ENCODE measurements at places on chromosomes 7 and 10. TPM values are rescaled to one million over a fixed set of nuclear protein-coding genes. Genes with fewer than 3 reads are reported as not detected.
A peak's percentile ranks its signal among the peaks of the same experiment; 100 is the strongest.

- DNase-seq = no peak
- no peak overlapping the region for H3K4me3 ChIP-seq
- no peak overlapping the region for H3K27ac ChIP-seq
- no peaks in the 10 kb centered on the region for H3K4me1 ChIP-seq
- H3K27me3 ChIP-seq = no peaks in the 10 kb centered on the region
Observed at GRCh38 chr7:158470336-158470735, 117.3 kb downstream of the PTPRN2 start.

GRCh38 chr10:86048973-86049372, 317.6 kb downstream of the GRID1 start:
- H3K27me3 ChIP-seq = no peaks in the 10 kb centered on the region
- DNase-seq = no peak
- H3K4me1 ChIP-seq = no peaks in the 10 kb centered on the region
- no peak overlapping the region for H3K4me3 ChIP-seq

The METTL27 gene
- total RNA-seq = 8.7 TPM

DNA sequence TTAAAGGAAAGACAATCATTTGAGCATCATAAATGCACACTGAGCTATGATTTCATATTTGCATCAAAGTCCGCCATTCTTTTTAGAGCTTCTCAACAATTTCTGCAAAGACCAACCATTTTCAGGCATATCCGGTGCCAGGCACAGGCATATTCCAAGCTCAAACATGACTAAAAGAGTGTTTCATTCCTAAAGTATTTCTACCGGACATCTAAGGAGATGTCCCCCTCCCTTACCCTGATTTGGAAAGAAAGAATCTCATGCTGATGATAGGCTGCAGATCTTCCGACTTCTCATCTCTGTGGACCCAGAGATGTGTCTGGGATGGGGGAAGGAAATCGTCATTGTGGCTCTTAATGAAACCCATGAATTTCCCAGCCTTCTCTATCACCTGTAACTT, 600.5 kb upstream of the MGMT start:
- H3K27ac ChIP-seq = no peak overlapping the region
- no peaks in the 10 kb centered on the region for H3K27me3 ChIP-seq
- no peaks in the 10 kb centered on the region for H3K4me1 ChIP-seq
- H3K36me3 ChIP-seq = no peaks in the 10 kb centered on the region
- H3K4me3 ChIP-seq = no peak overlapping the region
- no peak for DNase-seq

DNA sequence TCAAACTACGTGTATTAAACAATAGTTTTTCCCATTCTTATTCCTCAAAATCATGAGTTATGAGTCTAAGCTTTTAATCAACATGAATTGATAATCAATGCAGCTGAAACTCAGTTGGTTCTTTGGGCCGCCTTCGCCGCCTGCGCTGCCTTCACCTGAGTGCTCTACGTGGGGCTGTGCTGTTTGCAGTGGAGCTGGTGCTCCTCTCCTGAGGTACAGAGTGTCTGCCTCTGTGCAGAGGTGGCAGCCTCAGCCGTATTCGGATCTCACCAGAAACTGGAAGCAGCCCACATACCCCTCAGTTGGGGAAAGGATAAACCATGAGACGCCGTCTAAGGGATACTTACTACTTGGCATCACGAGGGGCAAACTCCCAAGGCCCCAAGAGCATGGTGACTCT, 15.5 kb downstream of the NOM1 start:
- peaks cover 2% of the 10 kb centered on the region for H3K4me1 ChIP-seq
- peaks cover 69% of the 10 kb centered on the region for H3K36me3 ChIP-seq
- no peak for DNase-seq
- H3K4me3 ChIP-seq = no peak overlapping the region

DNA sequence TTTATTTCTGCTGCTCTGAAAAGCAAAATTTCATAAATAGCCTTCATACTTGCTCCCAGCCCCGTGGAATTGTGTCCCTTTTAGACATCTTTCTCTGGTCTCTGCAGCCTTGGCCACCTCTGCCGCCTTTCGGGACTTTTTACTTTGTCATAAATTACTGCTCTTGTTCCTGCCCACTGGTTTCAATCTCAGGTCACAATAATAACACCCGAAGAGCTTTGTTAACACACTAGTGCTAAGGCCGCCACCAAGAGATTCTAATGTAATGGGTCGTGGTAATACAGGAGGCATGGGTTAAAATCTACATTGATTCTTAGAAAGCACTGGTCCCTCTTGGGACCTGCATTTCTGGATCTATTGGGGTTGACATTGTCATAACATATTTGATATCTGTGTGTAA, 276.0 kb upstream of the VWC2 start:
- H3K27ac ChIP-seq = no peak overlapping the region
- no peak for DNase-seq
- H3K36me3 ChIP-seq = no peaks in the 10 kb centered on the region
- H3K27me3 ChIP-seq = no peaks in the 10 kb centered on the region

DNA sequence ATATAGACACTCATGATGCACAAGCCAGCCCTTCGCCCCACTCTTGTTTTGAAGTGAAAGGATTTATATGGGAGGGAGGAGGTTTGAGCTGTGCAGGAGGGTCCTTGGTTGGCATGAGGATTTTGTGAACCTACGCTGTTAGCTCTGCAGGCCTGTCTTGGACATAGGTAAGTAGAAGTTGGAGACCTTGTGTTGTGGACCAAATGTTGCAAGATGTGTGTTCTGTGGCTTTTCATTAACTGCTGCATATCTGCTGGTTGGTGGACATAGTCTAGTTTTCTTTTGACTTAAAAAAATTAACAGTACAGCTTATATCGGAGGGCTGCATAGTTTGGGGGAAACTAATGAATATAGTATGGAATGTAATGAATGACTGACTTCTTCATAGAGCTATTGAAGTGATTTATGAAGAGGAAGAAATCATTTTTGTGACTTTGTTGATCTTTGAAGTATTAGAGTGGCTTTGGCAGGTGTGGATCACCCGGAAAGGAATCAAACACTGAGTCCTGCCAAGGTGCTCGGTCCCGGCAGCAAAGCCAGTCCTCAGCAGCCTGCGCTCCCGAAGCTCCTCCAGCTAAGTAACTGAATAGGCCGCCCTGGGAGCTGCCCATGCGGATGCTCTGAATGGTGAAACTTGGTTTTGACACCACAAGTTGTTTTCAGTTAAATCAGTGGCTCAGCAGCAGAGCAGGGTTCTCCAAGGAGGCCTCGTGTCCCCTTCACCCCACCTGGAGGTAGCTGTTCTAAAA, 3.2 kb downstream of the MGMT start:
- H3K36me3 ChIP-seq = no peaks in the 10 kb centered on the region
- H3K27me3 ChIP-seq = no peaks in the 10 kb centered on the region
- no peak overlapping the region for H3K4me3 ChIP-seq
- H3K27ac ChIP-seq = no peak overlapping the region
- H3K4me1 ChIP-seq = peaks cover 7% of the 10 kb centered on the region

The ADCY1 gene
- 0.59 TPM for total RNA-seq

DNA sequence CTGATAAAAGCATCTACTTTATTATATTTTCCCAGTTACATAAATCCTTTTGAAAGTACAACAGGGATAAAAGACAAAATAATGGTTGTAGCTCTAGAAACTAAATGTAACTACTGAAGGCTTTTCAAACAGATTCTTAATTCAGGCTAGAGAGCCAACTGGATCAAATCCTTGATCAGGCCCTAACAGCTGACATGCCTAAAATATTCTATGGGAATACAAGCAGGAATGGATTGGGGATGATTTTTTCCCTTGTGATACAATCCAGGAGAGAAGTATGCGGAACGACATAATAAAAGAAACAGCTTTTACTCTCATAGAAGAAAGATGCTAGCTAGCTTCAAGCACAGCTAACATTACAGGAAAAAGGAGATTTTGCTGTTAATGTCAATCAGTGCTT, 49.0 kb downstream of the NT5C2 start:
- H3K36me3 ChIP-seq = peaks cover 13% of the 10 kb centered on the region
- no peak overlapping the region for H3K4me3 ChIP-seq
- no peaks in the 10 kb centered on the region for H3K27me3 ChIP-seq
- H3K4me1 ChIP-seq = peaks cover 25% of the 10 kb centered on the region

GRCh38 chr7:36128448-36129047, 24.5 kb upstream of the EEPD1 start:
- no peaks in the 10 kb centered on the region for H3K36me3 ChIP-seq
- H3K27ac ChIP-seq = peak overlapping the region; percentile 85
- peak overlapping the region; percentile 14 for H3K4me3 ChIP-seq
- H3K27me3 ChIP-seq = peaks cover 3% of the 10 kb centered on the region
- H3K4me1 ChIP-seq = peaks cover 13% of the 10 kb centered on the region

GRCh38 chr7:128456255-128456725, 612 bp downstream of the HILPDA start:
- H3K4me1 ChIP-seq = peaks cover 35% of the 10 kb centered on the region
- DNase-seq = no peak
- peak overlapping the region; percentile 96 for H3K27ac ChIP-seq
- H3K4me3 ChIP-seq = peak overlapping the region; percentile 97

The PARP12 gene
- total RNA-seq = 15.6 TPM

DNA sequence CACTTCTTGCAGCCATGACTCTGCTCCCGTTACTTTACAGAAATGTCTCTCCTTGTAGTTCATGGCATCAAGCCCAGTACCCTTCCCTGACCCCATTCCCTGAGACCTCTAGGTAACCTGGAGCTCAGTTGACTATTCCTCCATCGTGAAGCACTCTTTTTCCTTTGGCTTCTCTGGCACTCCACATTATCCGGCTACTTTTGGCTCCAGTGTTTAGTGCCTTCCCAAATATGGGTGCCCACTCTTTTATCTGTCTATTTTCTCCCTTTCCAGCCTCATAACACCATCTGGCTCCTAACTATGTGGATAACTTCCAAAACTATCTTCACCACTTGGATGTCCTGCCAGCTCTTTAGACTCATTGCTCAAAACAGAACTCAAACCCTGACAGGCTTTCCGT, 744.7 kb upstream of the GALNT17 start:
- no peak overlapping the region for H3K27ac ChIP-seq
- peaks cover 5% of the 10 kb centered on the region for H3K4me1 ChIP-seq
- no peaks in the 10 kb centered on the region for H3K27me3 ChIP-seq
- no peak overlapping the region for H3K4me3 ChIP-seq
- no peaks in the 10 kb centered on the region for H3K36me3 ChIP-seq
- DNase-seq = no peak

DNA sequence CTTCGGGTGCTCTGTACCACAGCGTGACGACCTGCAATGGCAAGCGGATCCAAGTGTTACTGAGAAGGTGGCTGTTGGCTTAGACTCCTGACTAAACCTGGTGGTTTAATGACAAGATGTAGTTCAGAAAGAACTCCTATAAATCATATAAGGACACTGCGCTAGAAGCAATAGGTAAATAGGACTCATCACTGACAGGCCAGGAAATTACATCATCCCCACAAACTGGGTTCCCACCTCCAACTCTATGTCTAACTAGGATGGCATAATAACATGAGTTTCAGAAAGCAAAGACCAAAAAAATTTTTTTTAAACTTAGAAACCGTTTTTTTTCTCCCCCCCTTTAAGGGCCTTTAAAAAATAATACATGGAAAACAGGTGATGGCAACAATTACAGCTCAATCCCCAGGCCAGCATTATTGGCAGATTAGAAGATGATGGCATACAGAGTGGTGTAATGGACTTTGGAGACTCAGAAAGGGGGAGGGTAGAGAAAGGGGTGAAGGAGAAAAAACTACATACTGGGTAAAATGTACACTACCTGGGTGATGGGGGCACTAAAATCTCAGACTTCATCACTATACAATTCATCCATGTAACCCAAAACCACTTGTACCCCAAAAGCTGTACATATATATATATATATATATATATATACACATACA, 81.4 kb upstream of the FAM133B start:
- H3K27me3 ChIP-seq = no peaks in the 10 kb centered on the region
- H3K4me1 ChIP-seq = peaks cover 32% of the 10 kb centered on the region
- no peak overlapping the region for H3K4me3 ChIP-seq
- no peaks in the 10 kb centered on the region for H3K36me3 ChIP-seq

- H3K4me1 ChIP-seq = no peaks in the 10 kb centered on the region
- H3K27ac ChIP-seq = no peak overlapping the region
- no peaks in the 10 kb centered on the region for H3K36me3 ChIP-seq
- no peak for DNase-seq
- H3K4me3 ChIP-seq = no peak overlapping the region
Observed at GRCh38 chr10:6400331-6400730, 179.7 kb downstream of the PRKCQ start.

The PVRIG gene
- total RNA-seq = not detected

The CPA4 gene
- 28.2 TPM for total RNA-seq

DNA sequence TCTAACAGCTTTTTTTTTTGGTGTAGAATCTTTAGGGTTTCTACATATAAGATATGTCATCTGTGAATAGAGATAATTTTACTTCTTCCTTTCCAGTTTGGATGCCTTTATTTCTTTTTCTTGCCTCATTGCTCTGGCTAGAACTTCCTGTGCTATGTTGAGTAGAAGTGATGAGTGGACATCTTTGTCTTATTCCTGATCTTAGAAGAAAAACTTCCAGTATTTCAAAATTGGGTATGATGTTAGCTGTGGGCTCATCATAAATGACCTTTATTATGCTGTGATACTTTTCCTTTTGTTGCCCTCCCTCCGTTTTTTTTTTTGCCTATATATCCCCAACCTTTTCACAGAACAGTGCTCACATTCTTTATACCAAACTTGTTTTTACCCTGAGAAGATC, 8.8 kb downstream of the AGK start:
- H3K27me3 ChIP-seq = no peaks in the 10 kb centered on the region
- DNase-seq = no peak
- peaks cover 2% of the 10 kb centered on the region for H3K36me3 ChIP-seq
- H3K27ac ChIP-seq = no peak overlapping the region

The DPP6 gene
- not detected for total RNA-seq

DNA sequence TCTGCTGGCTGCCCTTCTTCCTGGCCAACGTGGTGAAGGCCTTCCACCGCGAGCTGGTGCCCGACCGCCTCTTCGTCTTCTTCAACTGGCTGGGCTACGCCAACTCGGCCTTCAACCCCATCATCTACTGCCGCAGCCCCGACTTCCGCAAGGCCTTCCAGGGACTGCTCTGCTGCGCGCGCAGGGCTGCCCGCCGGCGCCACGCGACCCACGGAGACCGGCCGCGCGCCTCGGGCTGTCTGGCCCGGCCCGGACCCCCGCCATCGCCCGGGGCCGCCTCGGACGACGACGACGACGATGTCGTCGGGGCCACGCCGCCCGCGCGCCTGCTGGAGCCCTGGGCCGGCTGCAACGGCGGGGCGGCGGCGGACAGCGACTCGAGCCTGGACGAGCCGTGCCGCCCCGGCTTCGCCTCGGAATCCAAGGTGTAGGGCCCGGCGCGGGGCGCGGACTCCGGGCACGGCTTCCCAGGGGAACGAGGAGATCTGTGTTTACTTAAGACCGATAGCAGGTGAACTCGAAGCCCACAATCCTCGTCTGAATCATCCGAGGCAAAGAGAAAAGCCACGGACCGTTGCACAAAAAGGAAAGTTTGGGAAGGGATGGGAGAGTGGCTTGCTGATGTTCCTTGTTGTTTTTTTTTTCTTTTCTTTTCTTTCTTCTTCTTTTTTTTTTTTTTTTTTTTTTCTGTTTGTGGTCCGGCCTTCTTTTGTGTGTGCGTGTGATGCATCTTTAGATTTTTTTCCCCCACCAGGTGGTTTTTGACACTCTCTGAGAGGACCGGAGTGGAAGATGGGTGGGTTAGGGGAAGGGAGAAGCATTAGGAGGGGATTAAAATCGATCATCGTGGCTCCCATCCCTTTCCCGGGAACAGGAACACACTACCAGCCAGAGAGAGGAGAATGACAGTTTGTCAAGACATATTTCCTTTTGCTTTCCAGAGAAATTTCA, 1.7 kb downstream of the ADRB1 start:
- peak overlapping the region; percentile 30 for H3K4me3 ChIP-seq
- no peaks in the 10 kb centered on the region for H3K36me3 ChIP-seq
- peaks cover 78% of the 10 kb centered on the region for H3K27me3 ChIP-seq
- peak; percentile 83 for DNase-seq
- no peaks in the 10 kb centered on the region for H3K4me1 ChIP-seq

GRCh38 chr10:109202111-109202510, 721.2 kb downstream of the XPNPEP1 start:
- no peak overlapping the region for H3K27ac ChIP-seq
- DNase-seq = no peak
- no peaks in the 10 kb centered on the region for H3K27me3 ChIP-seq
- peaks cover 5% of the 10 kb centered on the region for H3K4me1 ChIP-seq
- H3K4me3 ChIP-seq = no peak overlapping the region
- no peaks in the 10 kb centered on the region for H3K36me3 ChIP-seq

The HYCC1 gene
- total RNA-seq = 121 TPM

Data from osteoblast (primary cell).